ENCODE measurements at places on chromosomes 16 and 17. TPM values are rescaled to one million over a fixed set of nuclear protein-coding genes. Genes with fewer than 3 reads are reported as not detected.

PEMT gene
- 17.9 TPM for total RNA-seq

ZNF287 gene
- total RNA-seq: 2.0 TPM

C17orf78 gene
- not detected for total RNA-seq

SNAI3 gene
- 0.22 TPM for total RNA-seq

SULT1A1 gene
- 3.9 TPM for total RNA-seq

SDR42E2 gene
- total RNA-seq: 0.22 TPM

All from lung microvascular endothelial cell (primary cell).